ENCODE measurements at places on chromosomes 1 and 21.

- DNase-seq, result no peak
Measured at GRCh38 chr1:116553386-116554115, 17.3 kb downstream of the CD58 start.

GRCh38 chr1:192940658-192941057, 118.5 kb downstream of the UCHL5 start:
- DNase-seq, result peak; percentile 65

- DNase-seq, result peak; percentile 90
Measured at GRCh38 chr1:206583707-206584648, 28.3 kb downstream of the EIF2D start.

GRCh38 chr1:156400191-156400935, 31.4 kb downstream of the RHBG start:
- DNase-seq, result no peak

DNA sequence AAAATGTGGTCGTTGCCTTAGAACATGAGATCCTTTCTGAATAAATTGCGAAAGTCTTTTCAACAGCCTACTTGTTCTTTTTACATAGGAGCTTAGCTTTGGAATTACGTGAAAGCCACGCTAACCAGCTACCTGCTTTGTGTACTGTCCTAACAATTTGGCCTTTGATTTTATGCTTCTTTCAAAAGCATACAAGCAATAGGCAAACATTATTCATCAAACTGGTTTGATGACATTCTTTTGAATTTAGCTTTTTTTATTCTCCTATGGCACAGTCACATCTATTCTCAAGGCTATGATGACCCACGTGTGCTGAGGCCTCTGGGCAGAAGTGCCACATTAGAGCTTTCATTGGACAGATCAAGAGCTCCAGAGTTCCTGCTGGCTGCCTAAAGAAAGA, 178.0 kb upstream of the DPT start:
- no peak for DNase-seq

- DNase-seq, result no peak
Measured at GRCh38 chr1:59310549-59311250, 13.8 kb downstream of the FGGY start.

GRCh38 chr1:33366762-33367484, 46.0 kb upstream of the A3GALT2 start:
- no peak for DNase-seq

DNA sequence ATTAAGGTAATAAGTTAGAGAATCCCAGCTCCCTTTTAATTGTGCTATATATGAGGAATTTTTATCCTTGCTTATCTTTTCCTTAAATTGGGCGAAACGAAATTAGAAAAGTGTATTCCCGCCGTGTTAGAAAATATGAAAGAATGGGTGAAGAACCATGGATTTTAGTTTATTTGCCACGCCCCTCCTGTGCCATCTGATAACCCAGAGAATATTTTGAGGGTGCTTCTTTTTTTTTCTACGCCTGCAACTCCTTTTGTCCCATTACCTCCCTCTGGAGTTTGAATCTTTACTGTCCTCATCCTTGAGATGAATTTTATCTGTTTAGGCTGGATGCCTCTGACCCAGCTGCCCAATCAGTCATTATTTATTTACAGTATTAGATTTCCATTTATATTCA, 1.6 kb downstream of the TLCD4 start:
- no peak for DNase-seq

DNA sequence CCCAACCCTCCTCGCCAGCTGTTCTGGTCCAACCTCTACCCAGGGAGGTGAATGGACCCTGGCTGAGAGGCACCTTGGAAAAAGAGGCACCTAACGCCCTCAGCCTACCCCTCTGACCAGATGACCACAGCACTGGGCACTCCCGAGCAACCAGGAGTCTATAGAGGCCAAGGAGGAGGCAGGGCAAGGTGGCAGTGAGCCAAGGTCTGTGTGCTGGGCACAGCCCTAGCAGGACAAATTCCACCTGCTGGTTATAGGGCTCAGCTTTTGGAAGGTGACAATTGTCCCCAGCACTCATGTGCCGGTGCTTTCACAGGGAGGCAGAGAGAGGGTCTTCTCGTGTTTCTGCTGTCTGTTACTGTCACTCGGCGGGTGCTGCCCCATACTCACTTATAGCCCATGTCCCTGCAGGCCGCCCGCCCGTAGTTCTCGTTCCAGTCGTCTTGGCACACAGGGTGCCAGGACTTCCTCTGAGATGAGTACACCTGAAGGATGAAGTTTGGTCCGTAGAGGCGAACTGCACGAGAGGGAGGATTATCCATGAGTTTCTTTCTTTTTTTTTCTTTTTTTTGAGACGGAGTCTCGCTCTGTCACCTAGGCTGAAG, 27.8 kb downstream of the TMPRSS2 start:
- DNase-seq, result no peak

DNA sequence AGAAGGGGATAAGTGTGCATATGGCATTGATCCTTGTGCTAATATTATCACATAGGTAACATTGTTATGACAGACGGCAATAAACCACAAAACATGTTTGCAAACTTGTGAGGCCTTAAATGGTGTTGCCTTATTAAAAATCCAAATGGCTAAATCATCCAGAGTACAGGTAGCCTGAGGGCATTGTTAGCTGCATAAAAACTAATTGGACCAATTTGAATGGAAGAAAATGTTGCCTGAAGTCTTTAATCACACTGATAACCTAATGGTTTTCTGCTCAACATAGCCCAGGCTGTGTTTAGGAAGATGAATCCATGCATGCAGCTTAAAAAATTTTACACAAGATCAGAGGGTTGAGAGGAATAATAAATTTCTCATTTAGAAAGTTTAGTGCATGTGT, 19.4 kb upstream of the LRRC53 start:
- no peak for DNase-seq

DNA sequence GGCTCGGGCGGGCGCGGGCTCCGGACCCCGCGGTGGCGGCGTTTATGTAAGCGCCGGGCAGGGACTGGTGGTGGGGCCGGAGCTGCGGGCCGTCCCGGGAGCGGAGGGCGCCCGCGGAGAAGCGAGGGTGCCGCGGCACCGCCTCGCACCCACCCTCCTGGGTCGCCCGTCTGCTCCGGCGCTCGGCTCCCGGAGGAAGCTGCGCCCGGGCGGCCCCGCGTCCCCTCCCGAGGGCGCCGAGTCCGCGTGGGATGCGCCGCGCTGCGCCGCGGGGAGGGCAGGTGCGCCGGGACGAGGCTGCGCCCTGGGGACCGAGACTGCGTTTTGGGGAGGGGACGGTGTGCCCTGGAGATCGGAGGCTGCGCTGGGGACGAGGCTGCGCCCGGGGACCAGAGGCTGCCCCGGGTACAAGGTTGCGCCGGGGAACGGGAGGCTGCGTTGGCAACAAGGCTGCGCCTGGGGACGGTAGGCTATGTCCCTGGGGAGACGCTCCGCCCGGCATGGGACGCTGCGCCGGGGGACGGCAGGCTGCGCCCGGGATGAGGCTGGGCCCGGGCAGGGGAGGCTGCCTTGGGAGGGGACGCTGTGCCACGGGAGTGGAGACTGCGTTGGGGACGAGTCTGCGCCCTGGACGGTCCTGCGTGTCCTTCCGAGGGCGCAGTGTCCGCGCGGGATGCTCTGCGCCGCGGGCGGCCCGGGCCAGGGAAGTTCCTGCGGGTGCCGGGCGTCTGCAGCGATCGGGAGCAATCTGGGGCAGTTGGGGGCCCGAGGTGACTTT, 627 bp downstream of the ADARB1 start:
- DNase-seq, result peak; percentile 43

- DNase-seq, result no peak
Measured at GRCh38 chr21:45217010-45217409, 70.7 kb downstream of the POFUT2 start.

DNA sequence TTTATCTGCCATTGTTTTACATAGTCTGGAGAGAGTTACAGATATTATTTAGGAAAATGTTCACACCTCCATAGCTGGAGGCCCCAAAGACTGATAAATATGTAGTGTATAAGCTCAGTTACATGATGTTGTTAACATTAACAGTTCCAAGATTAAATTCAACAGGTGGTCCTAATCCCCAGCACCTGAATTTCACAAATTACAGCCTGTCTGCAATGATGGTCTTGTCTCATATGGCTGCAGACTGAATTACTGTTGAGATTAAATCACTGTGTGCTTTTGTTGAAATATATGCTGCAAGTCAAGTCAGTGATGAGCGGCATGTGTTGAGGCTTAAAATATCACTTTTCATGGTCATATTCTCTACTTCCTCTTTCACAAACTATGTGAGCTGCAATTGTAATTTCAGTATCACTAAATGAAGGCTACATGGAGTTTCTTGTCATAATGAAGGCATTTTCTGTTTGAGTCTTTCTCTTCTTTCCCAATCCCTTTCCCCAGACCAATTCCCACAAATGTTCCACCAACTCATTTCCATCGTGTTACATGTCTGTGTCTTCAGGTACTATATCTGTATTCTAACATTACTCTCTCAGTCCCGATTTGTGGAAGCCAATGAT, 4.2 kb downstream of the ST6GALNAC5 start:
- no peak for DNase-seq

DNA sequence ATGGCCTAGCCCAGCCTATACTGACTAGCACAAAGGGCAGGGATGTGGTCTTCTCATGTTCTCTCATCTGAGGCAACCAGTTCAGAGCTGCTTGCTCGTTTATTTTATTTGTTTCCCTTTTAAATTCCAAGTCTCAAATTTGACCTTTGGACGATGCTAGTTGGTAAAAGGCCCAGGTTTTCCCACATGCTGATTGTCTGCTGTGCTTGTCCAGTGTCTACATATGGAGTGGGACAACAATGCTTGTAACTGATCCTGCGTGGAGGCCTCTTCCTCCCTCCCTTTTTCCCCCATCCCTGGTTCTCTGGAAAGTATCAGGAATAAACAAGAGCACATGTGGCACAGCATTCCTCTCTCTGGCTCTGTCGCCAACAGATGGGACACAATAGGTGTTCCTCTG, 34.0 kb upstream of the BEND5 start:
- no peak for DNase-seq

DNA sequence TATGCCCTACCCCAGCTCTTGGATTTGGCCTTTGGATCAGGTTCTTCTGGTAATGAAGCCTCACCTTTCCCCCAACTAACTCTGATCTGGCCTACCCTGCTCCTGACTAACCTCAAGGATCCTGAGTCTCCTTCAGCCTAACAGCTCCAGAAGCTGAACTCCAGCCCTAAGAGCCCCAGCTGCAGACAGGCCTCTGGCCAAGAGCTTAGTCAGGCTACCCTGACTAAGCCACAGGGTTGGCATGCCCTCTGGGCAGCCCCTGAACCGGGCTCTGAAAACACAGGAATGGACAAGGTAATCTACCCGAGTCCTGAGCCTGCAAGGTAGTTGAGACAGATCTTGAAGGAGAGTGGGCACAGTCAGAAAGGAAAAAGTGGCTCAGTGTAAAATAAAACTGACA, 29.4 kb downstream of the COA7 start:
- no peak for DNase-seq

DNA sequence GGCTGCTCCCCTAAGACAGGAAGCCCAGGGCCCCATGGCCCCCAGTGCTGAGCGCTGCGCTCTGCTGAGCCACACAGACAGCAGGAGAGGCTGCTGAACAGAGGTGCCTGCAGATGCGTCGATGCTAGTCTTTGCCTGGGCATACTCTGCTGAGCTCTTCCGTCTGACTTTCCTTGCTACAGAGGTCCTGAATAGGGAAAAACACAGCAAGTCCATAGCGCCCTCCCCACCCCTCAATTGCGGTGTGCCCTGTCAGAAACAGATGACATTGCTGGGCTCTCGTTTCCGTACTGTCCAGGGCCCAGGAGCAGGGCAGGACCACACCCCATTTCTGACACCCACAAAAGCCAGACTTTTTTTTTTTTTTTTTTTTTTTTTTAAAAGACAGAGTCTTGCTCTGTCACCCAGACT, 252.5 kb downstream of the SDCCAG8 start:
- DNase-seq, result no peak

- DNase-seq, result no peak
Measured at GRCh38 chr1:29827801-29828525, 591.6 kb downstream of the PTPRU start.
